ENCODE measurements at places on chromosomes 6 and 20. TPM values are rescaled to one million over a fixed set of nuclear protein-coding genes. Genes with fewer than 3 reads are reported as not detected.

The CCNC gene
- total RNA-seq, result 62.2 TPM

The MAS1 gene
- total RNA-seq, result not detected

The PAX1 gene
- not detected for total RNA-seq

The SPATA25 gene
- 6.3 TPM for total RNA-seq

The TBX18 gene
- total RNA-seq, result not detected

The SLC17A3 gene
- not detected for total RNA-seq

The MYLK2 gene
- 0.18 TPM for total RNA-seq

The RPS10 gene
- 2,008 TPM for total RNA-seq

The TMEM170B gene
- 3.9 TPM for total RNA-seq

The DYNLT2 gene
- total RNA-seq, result 1.4 TPM

The MOCS1 gene
- not detected for total RNA-seq

The CDH4 gene
- not detected for total RNA-seq

The THBD gene
- 3.0 TPM for total RNA-seq

The TGM3 gene
- total RNA-seq, result not detected

The ADGB gene
- total RNA-seq, result not detected

The METTL24 gene
- not detected for total RNA-seq

The C6orf163 gene
- total RNA-seq, result 2.0 TPM

The GLP1R gene
- total RNA-seq, result not detected

The HRH3 gene
- not detected for total RNA-seq

The HEY2 gene
- not detected for total RNA-seq

The ALDH5A1 gene
- 19.1 TPM for total RNA-seq

The OXT gene
- total RNA-seq, result not detected

The HLA-DQA1 gene
- total RNA-seq, result not detected

The DNMT3B gene
- total RNA-seq, result 8.0 TPM

The NFATC2 gene
- total RNA-seq, result 6.3 TPM

The C6orf132 gene
- total RNA-seq, result 53.9 TPM

The SUN5 gene
- not detected for total RNA-seq

The RAET1G gene
- total RNA-seq, result not detected

The DDO gene
- 2.0 TPM for total RNA-seq

The CCDC170 gene
- 1.6 TPM for total RNA-seq

The TBC1D32 gene
- total RNA-seq, result 14.0 TPM

The TMEM74B gene
- 0.44 TPM for total RNA-seq

The QKI gene
- total RNA-seq, result 50.8 TPM

The HCK gene
- total RNA-seq, result not detected

The TCF19 gene
- 26.0 TPM for total RNA-seq

The LY6G6D gene
- not detected for total RNA-seq

The TCF21 gene
- not detected for total RNA-seq

The EYS gene
- not detected for total RNA-seq

The MRPS18B gene
- 86.8 TPM for total RNA-seq

The MUC21 gene
- total RNA-seq, result not detected

The KCNG1 gene
- total RNA-seq, result 0.55 TPM

The MICB gene
- total RNA-seq, result 37.8 TPM

The AHCY gene
- 247 TPM for total RNA-seq

The MCCD1 gene
- not detected for total RNA-seq

The POM121L2 gene
- not detected for total RNA-seq

The SLC17A2 gene
- not detected for total RNA-seq

The PRL gene
- total RNA-seq, result not detected

The ANKRD6 gene
- total RNA-seq, result 2.7 TPM

Measured in PC-9 (cell line).